ENCODE measurements at places on chromosomes 5 and 9.

- DNase-seq = no peak
Observed at GRCh38 chr9:87810679-87811178, 71.9 kb upstream of the SPATA31E1 start.

GRCh38 chr5:126315341-126315740 lies 107.9 kb upstream of the GRAMD2B start:
- DNase-seq = no peak

- no peak for DNase-seq
Observed at GRCh38 chr5:151673421-151673820, 13.3 kb downstream of the SPARC start.

GRCh38 chr9:133135146-133135745 lies 14.2 kb upstream of the RALGDS start:
- peak; percentile 89 for DNase-seq

DNA sequence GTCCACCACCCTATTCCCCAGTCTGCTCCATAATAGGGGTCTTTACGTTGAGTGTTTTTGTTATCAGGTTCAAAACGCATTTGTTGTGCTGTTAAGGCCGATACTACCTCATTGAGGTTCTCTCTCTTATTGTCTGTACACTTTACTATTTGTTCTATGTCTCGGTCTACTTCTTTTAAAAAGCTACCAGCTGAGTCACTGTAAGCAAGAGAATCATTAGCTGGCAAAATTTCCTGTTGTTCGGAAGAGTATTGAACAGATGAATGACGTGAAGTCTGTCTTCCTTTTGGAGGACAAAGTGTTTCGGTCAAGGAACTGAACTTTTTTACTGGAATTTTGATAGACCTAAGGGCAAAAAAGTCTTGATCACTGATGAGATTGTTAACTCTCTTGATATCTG lies 10.3 kb downstream of the LYSMD3 start:
- no peak for DNase-seq

GRCh38 chr5:6402939-6403338 lies 24.6 kb upstream of the MED10 start:
- no peak for DNase-seq

GRCh38 chr9:38344566-38345324 lies 47.8 kb upstream of the ALDH1B1 start:
- DNase-seq = no peak

- no peak for DNase-seq
Observed at GRCh38 chr9:124339603-124340146, 75.6 kb downstream of the PSMB7 start.

DNA sequence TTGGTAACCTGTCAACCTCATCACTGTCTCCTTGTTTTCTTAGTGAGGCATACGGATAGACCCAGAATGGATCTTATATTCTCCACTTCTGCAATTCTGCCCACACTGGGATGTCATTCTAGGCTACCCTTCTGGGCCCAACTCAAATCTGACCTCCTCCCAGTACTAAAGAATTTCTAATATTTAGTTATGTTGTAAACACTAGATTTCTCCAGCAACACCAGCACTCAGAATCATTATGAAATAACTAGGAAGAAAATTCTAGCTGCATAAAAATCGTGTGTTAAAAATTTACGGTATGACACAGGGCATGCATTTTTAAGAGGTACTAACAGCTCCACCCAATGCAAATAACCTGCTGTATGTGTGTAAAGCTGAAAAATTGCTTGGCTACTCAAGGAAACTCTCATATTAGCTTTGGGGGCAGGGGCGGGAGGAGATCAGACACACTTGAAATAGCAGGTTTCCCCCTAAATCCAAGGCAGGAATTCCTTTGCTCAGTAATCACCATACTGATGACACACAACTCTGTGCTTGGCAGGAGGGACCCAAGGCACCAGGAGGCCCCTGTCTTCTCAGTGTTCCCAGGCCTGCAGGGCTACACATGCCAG lies 27.3 kb downstream of the MACROH2A1 start:
- peak; percentile 50 for DNase-seq

All from GM03348 (cell line).